ENCODE measurements at places on chromosomes 2 and 18.
A peak's percentile ranks its signal among the peaks of the same experiment; 100 is the strongest.

DNA sequence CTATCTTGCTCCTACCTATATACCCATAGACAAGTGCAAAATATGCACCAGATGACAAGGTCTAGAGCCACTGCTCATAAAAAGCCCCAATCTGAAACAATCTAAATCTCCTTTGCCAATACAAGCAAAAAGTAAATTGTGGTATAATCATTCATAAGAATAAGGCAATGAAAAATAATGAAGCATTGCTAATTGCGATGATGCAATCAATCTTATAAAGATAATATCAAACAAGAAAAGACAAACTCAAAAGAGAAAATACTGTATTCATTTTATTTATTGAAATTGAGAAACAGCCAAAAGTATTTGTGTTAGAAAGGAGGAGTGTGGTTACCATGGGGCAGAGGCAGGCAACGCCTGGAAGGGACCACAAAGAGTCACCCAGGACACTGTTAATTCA lies 175.9 kb upstream of the GYPC start:
- DNase-seq, result no peak

DNA sequence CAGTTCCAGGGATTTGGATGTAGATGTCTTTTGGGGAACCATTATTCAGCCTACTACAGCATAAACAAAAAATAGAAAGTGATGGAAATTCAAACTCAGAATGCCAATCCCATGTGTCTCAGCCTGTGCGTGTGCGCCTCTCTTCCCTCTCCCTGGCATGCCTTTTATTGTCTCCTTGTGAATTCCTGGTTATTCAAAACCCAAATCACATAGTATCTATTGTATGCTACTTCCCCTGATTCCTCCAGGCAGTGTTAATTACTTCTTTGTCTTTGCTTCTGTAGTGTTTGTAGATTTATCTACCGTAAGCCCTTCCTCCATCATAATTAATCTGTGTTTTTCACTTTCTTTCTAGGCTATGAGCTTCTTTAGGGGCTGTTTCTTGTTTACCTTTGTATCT lies 38.9 kb downstream of the RHBDD1 start:
- DNase-seq, result no peak

GRCh38 chr2:54773233-54773632 lies 49.8 kb downstream of the EML6 start:
- DNase-seq, result no peak

DNA sequence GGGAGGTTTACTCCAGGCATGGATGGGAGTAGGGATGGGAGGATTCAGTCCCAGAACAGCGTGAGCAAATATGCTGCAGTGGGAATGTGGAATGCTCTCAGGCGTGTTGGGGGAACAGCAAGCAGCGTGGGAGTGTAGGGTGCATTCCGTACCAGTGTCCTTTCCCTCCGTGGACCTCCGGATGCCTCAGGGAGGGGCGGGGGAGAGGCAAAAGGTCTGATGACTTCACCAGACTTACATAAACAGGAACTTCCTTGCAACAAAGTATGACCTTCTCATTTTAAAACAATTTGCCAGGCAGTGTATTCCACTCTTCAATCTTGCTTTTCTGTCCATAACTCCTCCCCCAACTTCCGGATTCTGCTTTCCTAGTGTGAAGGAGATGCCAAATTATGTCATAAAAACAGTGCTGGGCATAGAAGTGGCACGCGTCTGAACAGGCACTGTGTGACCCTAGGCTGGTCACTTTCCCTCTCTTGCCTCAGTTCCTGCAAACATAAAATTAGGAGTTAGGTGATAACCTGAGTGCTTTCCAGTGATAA lies 36.9 kb downstream of the RPL37A start:
- no peak for DNase-seq

DNA sequence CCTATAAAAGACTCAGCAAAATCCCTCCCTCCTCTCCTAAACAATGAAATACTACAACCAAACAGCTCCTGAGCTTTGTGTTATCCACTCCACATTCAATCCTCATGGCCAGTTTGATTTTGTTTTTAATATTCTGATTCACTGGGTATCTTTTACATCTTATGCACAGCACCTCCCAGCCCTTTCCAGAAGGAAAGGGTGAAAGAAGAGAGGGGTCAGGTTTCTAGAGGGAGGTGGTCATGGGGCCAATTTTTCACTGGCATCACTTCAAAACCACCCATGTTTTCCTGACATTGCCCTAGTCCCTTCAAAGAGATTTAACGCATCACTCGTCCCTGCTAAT lies 315.6 kb downstream of the LPIN1 start:
- no peak for DNase-seq

DNA sequence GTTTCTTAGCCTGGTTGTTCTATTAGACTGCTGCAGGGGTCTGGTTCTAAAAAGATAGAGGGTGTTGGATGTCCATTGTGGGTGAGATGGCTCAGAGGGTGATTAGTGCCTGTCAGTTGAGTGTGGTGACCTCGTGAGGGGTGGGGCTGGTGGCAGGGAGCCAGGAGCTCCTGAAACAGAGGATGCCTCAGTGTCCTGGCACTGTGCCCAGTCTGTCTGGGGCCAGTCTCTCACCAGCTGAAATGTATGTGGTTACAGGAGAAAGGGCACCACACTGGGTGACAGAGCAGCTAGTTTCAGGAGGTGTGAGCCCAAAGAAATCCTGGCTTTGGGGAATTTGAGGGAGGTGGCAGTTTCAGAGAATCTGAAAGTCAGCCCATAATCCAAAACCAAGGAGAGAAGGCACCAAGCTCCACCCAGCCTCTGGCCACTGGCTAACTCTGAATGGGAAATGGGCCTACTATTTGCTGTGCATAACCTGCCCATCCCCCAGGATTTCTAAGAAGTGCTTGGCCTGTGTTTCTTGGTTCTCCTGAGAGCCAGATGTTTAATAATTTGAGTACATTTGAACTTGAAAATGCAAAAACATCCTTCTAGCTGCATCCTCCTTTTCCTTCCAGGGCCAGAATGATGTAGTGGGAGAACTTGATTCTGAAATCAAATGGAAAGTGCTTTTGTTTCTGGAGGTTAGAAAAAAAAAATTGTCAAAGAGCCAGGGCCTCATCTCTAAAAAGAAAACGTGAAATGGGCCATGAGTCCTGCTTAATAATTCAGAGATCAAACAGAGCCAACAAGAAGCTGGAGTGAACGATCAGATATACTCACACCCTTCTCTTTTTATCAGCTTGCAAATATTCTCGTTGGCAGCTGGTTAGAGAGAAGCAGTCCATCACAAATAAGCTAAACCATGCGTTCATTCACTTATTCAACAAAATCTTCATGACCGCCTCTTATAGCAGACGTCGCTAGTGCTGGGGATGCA lies 92.3 kb downstream of the B3GNT2 start:
- DNase-seq, result no peak

- DNase-seq, result no peak
Observed at GRCh38 chr2:142112757-142113221, 18.0 kb downstream of the LRP1B start.

- no peak for DNase-seq
Observed at GRCh38 chr2:23586741-23587306, 201.8 kb downstream of the KLHL29 start.

GRCh38 chr2:15965564-15966019 lies 25.2 kb downstream of the MYCN start:
- peak; percentile 56 for DNase-seq

- DNase-seq, result no peak
Observed at GRCh38 chr18:78499586-78499985, 480.0 kb upstream of the SALL3 start.

GRCh38 chr2:98649135-98649991 lies 41.0 kb downstream of the UNC50 start:
- peak; percentile 80 for DNase-seq

GRCh38 chr2:235866373-235866772 lies 301.8 kb downstream of the GBX2 start:
- DNase-seq, result no peak

- DNase-seq, result no peak
Observed at GRCh38 chr2:144643537-144644336, 123.8 kb upstream of the ZEB2 start.

- no peak for DNase-seq
Observed at GRCh38 chr2:19478409-19478808, 120.0 kb upstream of the OSR1 start.

Measured in activated T-cell treated with anti-CD3 and anti-CD28 coated beads for 4 hours (primary cell).